Glutamatergic neuron (in vitro differentiated cells): ENCODE measurements at places on chromosomes 5 and 9.

- no peak for DNase-seq
Observed at GRCh38 chr9:124286292-124286931, 28.7 kb downstream of the NEK6 start.

DNA sequence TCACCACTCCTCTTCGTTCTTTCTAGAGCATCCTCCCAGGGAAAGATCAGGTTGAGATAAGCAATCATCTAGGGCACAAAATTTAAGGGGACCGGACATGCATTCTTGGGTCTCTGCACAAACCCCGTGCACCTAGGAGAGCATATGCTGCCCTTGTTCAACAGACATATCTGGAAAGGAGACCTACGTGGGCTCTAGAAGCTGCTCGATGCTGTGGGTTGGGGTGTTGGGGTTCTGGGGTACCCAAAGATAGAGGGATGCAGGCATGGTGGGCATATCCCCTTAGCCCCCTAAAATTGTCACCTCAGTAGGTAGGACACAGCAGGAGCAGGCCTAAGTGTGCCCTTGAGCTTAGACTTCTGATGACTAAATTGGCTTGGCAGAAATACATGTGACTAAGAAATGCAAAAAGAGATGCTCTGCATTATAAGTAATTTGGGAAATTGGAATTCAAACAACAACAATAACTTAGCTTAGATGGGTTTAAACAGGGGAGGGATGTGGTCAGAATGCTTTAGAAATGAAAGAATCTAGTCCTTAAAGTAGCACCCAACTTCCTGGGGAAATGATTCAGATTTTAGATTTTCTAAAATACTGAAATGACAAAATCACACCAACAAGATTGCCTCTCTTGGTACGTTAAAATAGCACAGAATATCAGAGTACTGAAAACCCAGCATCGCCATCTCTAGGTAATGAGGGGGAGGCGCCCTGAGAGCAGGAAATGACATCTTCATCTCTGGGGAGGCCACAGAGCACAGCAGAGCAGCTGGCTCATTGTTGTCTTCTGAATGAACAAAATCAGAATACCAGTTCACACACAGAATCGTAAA, 172.3 kb downstream of the GNA14 start:
- no peak for DNase-seq

DNA sequence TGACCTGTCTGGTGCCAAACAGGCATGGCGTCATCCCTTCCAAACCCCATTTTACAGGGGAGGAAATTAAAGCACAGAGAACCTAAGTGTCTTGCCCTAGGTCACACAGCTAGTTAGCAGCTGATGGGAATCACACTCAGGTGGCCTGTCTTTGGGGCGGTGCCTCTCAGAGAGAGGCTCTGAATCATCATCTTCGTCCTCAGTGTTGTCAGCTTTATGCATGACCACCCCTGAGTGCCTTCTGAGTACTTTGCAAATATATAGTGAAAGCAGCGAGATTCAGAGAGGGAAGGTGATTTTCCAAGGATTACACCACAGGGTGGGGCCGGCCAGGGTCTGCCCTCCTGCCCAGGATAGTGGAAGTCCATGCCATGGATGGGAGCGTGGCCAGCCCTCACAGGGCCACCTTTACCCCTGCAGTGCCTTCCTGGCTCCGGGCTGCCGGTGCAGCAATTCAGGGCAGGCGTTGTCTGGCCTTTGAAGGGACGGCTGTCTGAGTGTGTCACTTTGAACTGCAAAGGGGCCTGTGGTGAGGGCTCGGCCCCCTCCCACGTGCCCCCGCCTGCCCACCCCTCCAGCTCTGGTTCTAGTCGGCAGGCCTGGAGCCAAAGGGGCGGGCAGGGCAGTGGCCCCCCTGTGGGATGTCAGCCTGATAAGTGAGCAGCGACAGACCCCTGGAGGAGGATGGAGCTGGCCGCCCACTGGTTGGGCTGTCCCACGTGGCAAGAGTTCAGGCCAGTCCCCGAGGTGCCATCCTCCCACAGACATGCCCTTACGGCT, 16.9 kb downstream of the LMX1B start:
- DNase-seq = no peak

DNA sequence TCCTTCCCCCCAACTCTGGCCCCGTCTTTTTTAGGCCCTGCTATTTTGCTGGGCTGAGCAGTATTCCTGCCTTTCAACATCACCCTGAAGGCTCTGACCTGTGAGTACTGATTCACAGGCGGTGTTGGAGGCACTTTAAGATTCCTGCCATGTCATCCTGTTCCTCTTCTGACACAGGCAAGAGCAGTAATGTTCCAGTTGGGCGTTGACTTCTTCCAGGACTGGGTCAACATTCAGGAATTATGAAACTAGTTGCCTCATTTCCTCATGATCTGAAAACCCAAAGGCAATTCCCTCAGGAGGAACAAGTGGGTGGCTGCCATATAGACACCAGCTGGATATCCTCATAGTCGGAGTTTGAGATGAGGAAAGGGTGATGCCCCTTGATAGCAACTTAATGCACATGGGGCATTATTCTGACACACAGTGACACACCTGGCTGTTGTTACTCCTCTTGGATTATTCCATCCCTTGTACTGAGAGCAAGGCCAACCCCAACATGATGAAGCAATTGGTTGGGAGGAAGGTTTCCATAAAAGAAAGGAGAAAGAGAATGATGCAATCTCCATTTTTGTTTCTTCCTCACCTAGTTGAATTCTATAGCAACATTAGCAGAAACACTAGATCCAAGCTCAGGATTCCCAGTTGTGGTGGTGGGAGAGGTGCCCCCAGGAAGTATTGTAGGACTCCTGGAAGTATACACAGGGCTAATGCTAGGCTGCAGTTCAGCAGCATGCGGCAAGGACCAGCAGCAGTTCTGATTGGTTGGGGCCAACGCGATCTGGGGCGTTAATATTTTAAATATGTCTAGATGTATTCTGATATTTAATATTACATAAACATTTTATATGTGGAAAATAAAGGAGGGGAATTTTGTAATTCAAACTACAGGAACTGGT, 19.6 kb upstream of the GLRX start:
- DNase-seq = no peak

DNA sequence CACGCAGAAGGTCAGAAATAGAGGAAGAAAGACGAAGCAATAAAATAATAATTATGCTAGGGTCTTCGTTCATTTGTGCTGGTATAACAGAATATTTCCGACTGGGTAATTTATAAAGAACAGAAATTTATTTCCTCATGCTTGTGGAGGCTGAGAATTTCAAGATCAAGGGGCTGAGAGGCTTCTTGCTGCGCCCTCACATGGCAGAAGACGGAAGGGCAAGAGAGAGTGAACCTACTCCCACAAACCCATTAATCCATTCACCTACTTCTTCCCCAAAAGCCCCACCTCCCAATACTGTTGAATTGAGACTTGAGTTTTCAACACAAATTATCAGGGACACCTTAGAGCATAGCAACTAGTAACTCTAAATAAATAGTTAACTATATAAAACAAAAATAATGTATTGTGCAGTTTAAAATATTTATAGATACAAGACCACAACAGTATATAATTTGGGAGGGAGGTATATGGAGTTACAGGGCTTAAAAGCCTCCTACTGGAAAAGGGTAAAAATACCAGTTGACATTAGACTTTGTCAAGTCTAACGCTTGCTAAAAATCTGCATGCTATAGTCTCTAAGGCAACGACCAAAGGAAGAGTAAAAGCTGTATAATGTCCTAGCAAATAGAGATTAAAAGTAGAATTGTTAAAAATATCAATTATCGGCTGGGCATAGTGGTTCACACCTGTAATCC, 40.3 kb upstream of the NAA35 start:
- peak; percentile 69 for DNase-seq

DNA sequence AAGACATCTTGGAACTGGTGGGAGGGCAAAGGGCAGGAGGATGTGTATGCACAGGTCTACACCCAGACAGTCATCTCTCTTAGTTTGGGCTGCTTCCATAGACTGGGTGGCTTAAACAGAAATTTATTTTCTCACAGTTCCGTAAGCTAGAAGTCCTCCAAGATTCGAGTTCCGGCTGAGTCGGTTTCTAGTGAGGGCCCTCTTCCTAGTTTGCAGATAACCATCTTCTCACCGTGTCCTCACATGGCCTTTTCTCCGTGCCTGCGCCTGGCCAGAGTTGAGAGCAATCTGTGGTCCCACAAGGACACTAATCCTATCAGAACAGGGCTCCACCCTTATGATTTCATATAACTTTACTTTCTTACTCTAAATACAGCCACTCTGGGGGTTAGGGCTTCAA, 4.1 kb downstream of the SMIM32 start:
- no peak for DNase-seq

- DNase-seq = no peak
Observed at GRCh38 chr5:63700241-63700640, 262.0 kb downstream of the HTR1A start.

GRCh38 chr9:33140401-33141360, 26.5 kb downstream of the B4GALT1 start:
- DNase-seq = no peak

- no peak for DNase-seq
Observed at GRCh38 chr5:34057118-34057517, 14.1 kb upstream of the C1QTNF3 start.

GRCh38 chr5:84306601-84307000, 78.1 kb downstream of the EDIL3 start:
- DNase-seq = no peak

DNA sequence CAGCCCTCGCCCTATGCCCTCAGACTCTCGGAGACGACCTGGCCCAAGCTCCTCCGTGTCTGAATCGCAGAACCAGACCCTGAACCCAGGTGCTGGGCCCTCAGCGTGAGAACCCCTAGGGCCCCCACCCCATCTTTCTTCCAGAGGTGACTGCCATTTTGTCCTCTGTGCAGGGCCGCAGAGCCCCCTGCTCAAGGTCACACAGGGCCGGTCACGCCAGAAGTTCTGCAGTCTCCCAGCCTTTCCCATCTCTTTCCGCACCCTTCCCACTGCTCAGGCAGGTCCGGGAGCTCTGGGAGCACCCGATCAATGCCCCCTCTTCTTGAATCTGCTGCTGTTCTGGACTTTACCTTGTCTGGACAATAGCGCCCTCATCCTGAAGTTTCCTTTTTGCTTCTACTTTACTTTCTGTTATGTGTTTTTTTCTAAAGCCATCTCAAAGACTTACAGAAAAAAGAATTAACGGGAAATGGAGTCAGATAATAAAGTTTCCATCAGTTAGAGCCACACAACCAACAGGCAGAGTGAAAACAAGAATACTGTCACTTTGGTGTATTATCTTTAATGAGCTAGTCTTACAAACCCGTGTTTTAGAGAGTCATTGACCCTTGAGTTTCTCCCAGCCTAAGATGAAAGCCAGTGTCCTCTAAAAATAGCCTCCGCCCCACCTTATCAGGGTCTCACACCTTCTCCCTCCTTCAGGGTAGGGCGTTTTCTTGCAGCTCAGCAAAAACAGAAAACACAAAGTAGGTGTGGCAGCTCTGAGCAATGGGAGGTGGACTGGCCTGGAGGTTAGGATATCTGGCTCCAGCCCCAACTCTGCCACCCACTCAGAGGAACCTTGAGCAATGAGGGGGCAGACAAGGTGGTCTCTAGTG, 1.8 kb downstream of the TMOD1 start:
- DNase-seq = no peak

- DNase-seq = peak; percentile 13
Observed at GRCh38 chr5:161803-162110, 29.5 kb upstream of the LRRC14B start.

- no peak for DNase-seq
Observed at GRCh38 chr9:4794691-4795090, 1.9 kb downstream of the RCL1 start.

- DNase-seq = no peak
Observed at GRCh38 chr5:141121985-141122384, 367 bp downstream of the PCDHB4 start.

GRCh38 chr5:97102010-97102470, 40.4 kb downstream of the LIX1 start:
- no peak for DNase-seq

DNA sequence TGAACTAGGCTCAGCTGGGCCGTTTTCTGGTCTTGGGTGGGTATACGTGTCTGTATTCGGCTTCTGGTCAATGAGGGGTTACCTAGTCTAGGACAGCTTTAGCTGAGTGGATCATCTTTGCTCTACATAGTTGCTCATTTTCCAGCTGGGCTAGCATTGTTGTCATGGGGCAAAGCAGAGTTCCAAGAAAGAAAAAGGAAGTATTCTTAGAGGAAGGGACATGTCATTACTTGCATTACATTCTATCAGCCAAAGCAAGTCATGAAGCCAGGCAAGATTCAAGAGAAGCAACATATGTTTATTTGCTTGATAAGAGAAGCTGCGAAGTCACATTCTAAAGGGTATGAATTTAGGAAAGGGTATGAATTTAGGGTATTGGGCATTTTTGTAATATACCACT, 396.5 kb downstream of the ZNF608 start:
- no peak for DNase-seq

GRCh38 chr5:52804981-52805380, 17.3 kb downstream of the ITGA1 start:
- DNase-seq = no peak

- no peak for DNase-seq
Observed at GRCh38 chr9:107288701-107289100, 5.6 kb downstream of the RAD23B start.

DNA sequence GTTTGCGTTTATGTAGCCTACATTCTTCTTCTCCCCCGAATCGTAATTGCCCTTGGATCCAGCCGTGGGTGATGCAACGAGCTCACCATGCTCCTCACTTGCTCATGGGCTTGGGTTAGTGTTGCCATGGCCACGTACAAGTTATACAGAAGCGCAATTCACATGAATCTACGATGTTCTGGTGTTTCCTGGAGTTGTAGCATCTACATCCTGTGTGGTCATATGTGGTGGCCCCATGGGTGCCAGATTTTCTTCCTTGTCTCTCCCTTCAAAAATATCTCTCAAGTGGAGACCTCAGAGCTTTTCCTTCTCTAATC, 115.3 kb downstream of the TLE4 start:
- DNase-seq = no peak

GRCh38 chr5:59333416-59333815, 560.1 kb downstream of the PDE4D start:
- DNase-seq = no peak

- DNase-seq = peak; percentile 68
Observed at GRCh38 chr5:159510282-159510681, 180.0 kb upstream of the IL12B start.

DNA sequence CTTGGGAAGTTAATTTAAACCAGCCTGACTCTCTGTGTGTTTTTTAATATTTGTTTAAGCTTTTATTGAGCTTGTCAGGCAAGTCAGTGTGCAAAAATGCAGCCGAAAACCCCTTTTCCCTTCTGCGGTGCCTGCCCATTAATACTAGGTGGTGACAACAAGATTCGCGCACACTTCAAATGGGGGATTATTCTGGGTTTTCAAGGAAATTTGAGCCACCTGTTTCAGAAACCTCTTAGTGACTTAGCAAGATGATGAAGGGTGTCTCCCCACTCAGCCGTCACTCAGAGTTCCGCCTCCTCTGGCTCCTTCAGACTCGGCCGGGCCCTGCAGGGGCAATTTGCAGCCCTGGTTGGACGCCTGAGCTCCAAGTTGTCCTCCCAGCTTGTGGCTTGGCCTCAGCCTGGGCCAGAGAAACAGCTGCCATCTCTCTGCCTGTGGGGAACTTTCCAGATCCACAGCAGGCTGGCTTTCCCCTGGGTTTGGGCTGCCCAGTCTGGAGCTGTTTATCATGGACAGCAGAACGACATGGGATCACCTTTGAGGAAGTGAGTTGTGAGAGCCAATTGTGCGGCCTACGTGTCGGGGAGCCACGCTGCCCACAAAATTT, 75.9 kb downstream of the SPRY4 start:
- DNase-seq = no peak

GRCh38 chr9:130328349-130328801, 62.8 kb downstream of the HMCN2 start:
- DNase-seq = no peak

- no peak for DNase-seq
Observed at GRCh38 chr5:171821286-171821685, 35.7 kb downstream of the SMIM23 start.

GRCh38 chr9:91720751-91721705, 229.0 kb downstream of the ROR2 start:
- no peak for DNase-seq
